ENCODE measurements at places on chromosomes 2 and 18. TPM values are rescaled to one million over a fixed set of nuclear protein-coding genes. Genes with fewer than 3 reads are reported as not detected.

The SNED1 gene
- 47.7 TPM for total RNA-seq

DNA sequence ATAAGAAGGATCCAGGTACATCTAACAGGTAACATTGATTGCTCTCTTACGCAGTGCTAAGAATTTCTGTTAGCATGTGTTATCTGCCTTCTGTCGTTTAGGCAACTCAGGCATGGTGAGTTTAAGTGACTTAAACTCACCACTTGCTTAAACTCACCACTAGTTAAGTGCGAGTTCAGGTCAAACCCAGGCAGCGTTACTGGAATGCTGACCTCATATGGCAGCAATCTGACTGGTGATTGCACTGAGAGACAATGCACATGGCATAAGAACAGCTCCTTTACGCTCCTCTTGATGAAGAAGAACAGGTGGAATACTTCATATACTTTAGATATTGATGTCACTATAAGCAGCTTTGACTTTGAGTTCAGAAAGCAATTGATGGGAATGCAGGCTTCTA lies 954.1 kb downstream of the SOCS6 start:
- H3K36me3 ChIP-seq, result no peaks in the 10 kb centered on the region
- no peak overlapping the region for H3K4me3 ChIP-seq
- no peaks in the 10 kb centered on the region for H3K4me1 ChIP-seq

DNA sequence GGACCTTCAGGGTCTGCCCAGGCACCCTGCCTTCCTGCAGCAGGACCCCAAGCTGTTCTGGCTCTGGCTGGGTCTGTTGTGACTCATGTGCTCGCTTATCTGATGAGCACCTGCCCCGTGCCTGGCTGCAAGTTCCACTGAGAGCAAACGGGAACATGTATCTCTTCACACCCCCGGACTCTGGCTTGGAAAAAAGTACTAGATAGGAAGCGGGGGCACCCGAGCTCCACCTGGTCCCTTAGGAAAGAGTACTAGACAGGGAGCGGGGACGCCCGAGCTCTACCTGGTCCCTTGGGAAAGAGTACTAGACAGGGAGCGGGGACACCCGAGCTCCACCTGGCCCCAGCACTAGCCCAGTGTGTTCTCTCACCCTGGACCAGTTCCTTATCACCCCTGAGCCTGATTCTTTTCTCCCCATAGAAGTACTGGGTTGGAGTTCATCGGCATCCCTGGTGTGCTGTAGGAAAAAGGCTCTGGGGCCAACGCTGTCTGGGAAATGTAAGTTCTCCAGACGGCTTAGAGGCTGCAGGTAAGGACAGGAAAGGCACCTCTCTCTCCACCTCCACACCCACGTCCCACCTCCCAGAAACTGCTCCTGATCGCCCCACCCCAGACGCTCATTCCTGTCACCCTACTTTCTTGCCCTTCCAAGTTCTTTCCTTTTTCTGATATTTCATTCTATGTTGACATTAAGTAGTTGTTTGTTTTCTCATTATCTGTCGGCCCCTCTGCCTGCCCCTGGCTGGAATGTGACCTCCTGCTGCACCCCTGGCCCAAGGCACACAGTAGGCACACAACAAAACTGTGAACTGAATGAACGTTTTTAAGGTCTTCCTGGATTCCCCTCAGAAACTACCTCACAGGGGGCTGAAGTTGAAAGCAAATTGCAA lies 40.2 kb downstream of the HDAC4 start:
- no peak for DNase-seq
- H3K27me3 ChIP-seq, result no peaks in the 10 kb centered on the region
- H3K4me3 ChIP-seq, result no peak overlapping the region
- no peaks in the 10 kb centered on the region for H3K36me3 ChIP-seq
- peaks cover 5% of the 10 kb centered on the region for H3K4me1 ChIP-seq

DNA sequence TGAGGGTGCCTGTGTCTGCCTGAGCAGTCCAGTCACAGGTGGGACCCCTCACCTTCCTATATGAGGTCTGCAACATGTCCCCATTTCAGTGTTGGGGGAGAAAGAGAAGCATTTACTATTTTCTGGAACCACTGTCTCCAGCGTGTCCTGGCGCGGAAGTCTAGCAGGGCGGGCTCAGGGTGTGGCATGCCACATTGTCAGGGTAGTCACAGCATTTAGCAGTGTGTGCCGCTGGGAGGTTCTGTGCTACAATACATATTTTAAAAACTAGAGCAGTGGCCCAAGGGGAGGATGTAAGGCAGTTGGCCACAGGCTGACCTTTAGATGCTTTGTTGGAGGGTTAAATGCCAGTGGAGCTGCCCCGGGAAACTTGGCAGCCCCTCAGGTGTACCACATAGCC lies 12.5 kb downstream of the UBE2F start:
- no peak overlapping the region for H3K27ac ChIP-seq
- H3K27me3 ChIP-seq, result no peaks in the 10 kb centered on the region
- DNase-seq, result no peak
- H3K4me1 ChIP-seq, result peaks cover 45% of the 10 kb centered on the region

The LYPD6 gene
- 0.33 TPM for total RNA-seq

DNA sequence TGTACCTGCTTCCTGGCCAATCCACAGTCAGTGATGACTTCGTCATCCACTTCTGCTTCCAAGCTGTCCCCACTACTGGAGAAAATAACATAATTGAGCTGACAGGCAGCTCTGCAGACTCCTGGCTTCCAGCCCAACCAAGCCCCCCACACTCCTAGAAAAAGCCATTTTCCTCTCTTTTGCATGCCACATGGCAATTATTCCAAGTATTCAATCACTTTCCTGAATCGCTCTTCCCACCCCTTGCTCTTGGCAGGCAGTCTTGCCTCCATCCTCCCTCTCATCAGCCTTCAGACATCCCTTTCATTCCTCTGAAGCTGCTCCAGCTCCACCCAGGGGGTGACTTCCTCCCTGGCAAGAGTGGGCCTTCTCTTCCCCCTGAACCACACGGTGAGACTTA lies 14.3 kb upstream of the ST8SIA5 start:
- H3K4me3 ChIP-seq, result no peak overlapping the region
- no peaks in the 10 kb centered on the region for H3K4me1 ChIP-seq
- no peak overlapping the region for H3K27ac ChIP-seq
- DNase-seq, result no peak
- no peaks in the 10 kb centered on the region for H3K36me3 ChIP-seq

Measured in thyroid gland (tissue), 4 donors.